NCI-H1436 treated with DMSO at 0.1 percent for 48 hours (cell line): ENCODE measurements at places on chromosomes 12 and 14.
A peak's percentile ranks its signal among the peaks of the same experiment; 100 is the strongest.

- DNase-seq, result no peak
Observed at GRCh38 chr12:124616394-124617221, 49.2 kb upstream of the NCOR2 start.

- no peak for DNase-seq
Observed at GRCh38 chr12:75447691-75448393, 32.7 kb upstream of the GLIPR1 start.

- no peak for DNase-seq
Observed at GRCh38 chr14:49920935-49921334, 28.1 kb downstream of the ARF6 start.

GRCh38 chr14:55328317-55328716 lies 57.1 kb downstream of the FBXO34 start:
- DNase-seq, result no peak

DNA sequence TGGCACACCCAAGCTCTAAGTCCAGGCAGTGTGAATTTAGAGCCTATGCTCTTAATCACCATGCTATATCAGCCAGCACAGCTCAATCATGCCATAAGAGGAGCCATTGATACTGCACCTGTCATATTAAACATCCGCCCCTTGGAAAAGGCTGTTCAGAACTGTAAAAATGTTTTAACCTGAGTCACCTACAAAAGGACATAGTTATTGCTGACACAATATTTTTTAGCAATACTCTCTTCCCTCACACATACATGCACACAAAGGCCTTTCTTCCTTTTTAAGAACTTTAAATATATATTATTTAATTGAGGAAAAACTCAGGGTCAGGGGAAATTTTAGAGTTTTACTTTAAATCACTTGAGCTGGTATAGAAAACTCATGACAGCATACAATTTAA lies 83.5 kb upstream of the ATXN7L3B start:
- no peak for DNase-seq

GRCh38 chr12:128671528-128672042 lies 152.2 kb downstream of the SLC15A4 start:
- no peak for DNase-seq

DNA sequence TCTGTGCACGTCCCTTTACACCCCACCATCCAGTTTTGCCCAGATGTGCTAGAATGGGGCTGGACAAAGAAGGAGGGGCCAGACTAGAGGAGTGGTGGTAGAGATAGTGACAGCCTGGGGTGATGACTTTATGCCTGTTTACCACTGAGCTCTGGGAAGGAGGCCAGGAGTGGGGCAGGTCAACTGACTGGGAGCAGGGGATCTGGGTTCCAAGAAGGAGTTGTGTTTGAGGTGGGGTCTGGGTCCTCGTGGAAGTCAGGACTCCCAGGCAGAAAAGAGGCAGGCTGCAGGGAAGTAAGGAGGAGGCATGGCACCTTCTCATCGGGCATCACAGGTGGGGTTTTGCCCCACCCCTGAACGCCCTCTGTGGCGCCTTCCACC lies 315 bp downstream of the LTB4R2 start:
- DNase-seq, result no peak

DNA sequence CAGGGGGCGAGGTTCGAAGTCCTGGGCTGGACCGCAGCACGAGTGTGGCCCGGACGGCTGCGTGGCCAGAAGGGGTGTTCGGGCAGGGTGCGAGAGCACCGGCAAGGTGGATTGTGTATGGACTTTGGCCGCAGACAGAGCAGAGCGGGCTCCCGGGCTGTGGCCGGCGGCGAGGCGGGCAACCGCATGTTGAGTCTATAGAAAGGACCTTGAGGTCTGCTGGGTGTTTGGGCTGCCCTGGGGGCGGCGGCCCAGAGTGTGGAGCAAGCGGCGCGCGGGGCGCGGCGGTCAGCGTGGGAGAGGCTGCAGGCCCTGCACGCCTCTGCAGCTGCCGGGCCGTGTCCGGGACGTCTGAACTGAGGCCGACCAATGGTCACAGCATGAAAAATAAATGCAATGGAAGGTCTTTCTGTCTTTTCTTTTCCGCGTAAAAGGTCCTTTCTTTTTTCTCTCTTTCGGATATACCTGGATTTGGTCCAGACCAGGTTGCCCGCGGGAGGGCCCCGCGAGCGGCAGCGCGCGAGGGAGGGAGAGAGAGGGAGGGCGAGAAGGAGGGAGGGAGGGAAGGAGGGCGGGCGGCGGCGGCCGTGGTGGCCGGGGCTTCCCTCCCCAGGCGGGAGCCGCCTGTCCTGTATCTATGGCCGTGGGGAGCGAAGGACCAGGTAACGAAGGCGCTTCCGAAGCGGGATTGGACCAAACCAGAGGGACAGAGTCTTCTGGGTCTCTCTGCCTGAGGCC lies 5.5 kb upstream of the HOXC9 start:
- DNase-seq, result no peak

DNA sequence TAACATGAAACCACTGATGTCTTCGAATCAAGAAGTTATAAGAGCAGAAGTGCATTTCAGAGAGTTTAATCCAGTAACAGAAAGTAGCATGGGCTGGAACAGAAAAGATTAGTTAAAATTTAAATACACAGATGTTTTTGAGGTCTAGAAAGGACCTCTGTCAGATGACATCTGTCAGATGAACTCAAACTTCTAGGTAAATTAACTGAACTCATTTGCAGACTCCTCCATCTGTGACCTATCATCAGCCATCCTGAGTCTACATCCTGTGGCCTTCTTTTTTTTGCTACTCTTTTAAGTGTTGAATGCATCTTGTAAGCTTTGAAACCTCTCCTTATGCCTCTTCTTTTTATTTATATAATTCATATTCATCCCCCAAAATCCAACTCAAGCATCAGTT lies 53.3 kb downstream of the C2CD5 start:
- no peak for DNase-seq

- no peak for DNase-seq
Observed at GRCh38 chr12:91355150-91356006, 172.8 kb upstream of the DCN start.

DNA sequence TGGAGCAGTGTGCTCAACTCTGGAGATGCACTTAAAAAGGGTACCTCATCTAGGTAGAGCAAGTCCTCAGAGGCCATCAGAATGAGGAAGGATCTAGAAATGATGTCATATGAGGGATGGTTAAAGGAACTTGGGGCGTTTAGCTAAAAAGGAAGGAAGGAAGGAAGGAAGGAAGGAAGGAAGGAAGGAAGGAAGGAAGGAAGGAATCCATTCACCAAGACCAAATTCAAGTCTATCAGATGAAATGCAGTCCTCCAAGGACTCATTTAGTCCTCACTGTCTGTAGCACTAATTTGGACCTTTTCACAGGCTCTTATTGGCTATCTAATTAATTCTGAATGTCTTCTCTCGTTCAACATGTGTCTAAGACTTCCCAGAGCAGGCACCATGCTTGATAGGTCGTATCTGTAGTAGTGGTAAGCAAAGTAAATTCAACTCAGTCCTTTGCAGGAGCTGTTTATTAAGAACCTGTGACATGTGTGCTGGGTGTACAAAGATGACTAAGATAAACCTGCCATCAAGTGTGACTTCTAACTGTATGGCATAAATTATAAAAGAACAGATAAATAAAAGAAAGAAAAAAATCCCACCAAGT lies 63.5 kb downstream of the LLPH start:
- DNase-seq, result no peak

- no peak for DNase-seq
Observed at GRCh38 chr14:76777721-76778120, 16.5 kb downstream of the VASH1 start.

- DNase-seq, result no peak
Observed at GRCh38 chr14:104776961-104777807, 18.4 kb downstream of the AKT1 start.

- no peak for DNase-seq
Observed at GRCh38 chr14:55645845-55646832, 66.1 kb downstream of the KTN1 start.

DNA sequence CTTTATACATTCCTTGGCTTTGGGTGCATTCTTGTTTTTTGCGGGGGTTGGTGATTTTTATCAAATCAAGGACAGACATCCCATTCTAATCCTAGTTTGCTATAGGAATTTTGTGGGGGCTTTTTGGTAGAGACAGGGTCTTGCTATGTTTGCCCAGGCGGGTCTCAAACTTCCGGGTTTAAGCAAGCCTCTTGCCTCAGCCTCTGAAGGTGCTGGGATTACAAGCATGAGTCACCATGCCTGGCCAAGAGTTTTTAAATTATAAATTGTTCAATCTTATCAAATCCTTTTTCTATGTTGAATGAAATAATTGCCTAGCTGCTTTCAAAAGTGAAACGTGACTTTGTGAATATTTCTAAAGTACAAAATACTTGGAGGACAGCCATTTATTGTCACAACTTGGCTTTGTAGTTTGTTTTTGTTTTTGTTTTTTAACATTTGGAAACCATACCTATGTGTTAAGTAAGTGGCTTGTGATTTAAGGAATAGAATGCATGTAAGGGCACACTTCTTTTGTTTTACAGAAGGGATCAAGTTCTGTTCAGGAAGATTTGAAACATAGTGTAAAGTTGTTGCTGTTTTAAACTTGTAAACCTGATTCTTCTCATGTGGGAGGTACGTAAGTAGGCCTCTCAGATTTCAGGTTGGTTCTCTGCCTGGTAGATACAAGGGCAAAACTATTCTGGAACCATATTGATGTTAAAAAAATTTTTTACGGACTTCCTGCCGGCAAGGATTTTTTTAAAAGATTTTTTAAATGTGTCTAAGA lies 13.4 kb downstream of the MARK3 start:
- DNase-seq, result no peak

GRCh38 chr14:65332141-65332871 lies 80.2 kb upstream of the FUT8 start:
- no peak for DNase-seq

- no peak for DNase-seq
Observed at GRCh38 chr14:62209287-62209899, 447.2 kb downstream of the SNAPC1 start.

DNA sequence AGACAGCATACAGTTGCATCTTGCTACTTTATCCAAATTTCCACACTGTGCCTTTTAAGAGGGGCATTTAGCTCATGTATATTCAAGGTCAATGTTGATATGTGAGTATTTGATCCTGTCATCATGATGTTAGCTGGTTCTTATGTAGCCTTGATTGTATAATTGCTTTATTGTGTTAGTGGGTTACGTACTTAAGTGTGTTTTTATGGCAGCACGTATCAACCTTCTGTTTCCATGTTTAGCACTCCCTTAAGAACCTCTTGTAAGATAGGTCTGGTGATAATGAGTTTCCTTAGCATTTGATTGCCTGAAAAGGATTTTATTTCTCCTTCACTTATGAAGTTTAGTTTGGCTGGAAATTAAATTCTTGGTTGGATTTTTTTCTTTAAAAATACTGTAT lies 445.2 kb downstream of the NAV3 start:
- DNase-seq, result peak; percentile 25

DNA sequence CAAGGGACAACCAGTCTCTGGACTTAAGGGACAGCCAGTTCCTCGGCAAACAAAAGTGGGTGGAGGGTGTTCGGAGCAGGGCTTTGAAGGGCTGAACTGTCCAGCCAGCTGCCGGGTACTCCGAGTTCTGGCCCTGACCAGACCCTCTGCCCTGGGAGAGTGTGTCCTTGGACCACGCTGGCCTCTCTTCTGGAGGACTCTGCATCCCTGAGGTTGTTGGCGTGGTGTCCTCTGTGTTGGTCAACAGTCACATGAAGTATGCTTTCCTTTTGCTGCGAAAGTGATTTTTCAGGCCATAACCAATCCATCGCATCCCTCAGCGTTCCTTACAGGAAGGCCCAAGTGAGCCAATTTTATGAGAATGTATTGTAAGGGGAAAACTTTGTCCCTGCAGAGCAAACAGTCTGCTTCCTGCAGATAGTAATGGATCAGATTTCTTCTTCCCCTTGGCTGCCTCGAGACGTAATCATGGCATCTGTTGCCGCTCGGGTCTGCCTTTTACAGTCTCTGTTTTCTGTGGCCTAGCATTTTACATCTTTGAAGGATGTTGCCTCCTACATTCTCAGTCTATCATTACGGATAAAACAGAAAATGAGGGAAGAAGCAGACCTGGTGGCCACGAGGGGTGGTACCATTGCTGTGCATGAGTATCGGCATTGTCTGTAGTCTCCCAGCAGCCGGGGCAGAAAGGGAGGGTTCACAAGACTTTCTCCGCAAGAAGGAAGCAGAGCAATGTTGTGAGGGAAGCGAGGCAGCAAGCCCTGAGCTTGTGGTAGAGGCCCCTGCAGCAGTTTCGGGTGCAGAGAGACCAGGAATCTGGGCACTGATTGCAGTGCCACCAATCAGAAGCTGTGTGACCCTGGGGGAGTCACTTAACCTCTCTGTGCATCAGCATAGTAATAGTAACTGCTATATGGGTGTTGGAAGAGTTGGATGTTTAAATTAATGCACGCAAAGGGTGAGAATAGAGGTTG lies 47.4 kb downstream of the SMIM41 start:
- DNase-seq, result no peak

DNA sequence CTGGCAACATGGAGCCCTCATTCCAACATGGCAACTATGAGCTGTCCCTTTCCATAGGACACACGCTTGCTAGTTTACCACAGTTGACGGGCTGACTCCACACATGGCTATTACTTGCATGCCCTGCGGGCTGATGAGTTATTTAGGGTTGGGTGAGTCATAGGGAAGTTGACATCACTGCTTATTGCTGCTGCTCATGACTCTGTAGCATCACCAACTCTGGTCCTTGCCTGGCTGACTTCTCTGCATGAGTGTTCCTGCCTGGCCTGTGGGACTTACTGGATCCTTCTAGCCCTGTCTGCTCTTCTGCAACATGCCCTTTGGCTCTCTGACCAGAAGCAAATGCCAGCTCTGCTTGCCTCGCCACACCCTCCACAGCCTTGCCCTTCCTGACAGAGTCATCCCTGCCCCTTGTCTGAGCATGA lies 199.5 kb downstream of the ANO6 start:
- no peak for DNase-seq

DNA sequence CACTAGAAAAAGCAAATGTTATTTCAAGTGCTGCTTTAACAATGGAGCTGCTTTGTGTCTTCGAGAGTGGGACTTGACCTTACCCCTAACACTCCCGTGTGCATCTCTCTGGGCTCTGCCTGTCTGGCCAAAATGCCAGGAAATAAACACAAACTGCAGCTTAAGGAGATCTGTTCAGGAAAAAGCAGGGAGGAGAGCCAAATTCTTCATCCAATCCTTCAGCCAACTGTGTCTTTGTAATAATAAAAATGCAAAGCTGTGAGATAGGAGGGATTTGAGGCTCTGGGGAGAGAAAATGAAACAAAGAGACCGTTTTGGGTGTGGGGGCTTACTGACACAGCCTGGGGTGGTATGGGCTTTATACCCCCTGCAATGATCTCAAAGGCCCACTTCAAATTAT lies 85.8 kb upstream of the WSCD2 start:
- DNase-seq, result no peak

- DNase-seq, result no peak
Observed at GRCh38 chr12:3291939-3292338, 199.1 kb upstream of the PRMT8 start.

GRCh38 chr12:54159140-54159539 lies 29.6 kb downstream of the SMUG1 start:
- peak; percentile 61 for DNase-seq

- DNase-seq, result no peak
Observed at GRCh38 chr12:100789146-100789545, 5.4 kb upstream of the ANO4 start.
